Hepatic stellate cell (primary cell): ENCODE measurements at places on chromosomes 16 and 17.
A peak's percentile ranks its signal among the peaks of the same experiment; 100 is the strongest.

DNA sequence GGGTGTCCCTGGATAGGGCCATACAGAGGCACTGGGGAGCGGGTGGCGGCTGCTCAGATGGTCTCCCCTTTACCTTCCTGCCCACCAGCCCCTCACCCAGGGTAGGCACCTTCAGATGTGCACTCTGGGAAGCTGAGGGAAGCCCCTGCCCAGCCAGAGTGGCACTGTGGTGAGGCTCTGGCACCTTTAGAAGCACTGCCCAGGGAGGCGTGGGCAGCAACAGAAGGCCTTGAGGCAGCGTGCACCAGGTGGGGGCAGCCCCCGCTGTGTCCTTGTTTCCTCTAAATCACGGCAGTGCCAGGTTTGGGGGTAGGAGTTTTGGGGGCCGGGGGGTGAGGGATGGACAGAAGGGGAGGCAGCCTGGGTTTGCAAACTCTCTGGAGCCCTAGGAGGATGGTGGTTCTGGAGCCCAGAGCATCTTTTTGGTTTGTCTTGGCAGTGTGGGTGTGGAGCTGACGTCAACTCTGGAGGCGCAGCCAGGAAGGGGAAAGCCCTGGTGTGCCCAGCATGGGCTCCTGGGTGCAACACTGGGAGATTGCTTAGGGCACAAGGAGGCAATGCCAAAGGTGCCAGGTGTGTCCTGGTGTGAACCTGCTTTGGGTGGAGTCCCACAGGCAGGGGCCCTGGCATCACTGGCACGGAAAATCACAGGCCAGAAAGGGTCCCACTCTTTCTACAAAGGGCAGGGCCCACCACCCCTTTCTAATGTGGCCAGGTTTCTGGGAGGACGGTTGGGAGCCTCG is 23.1 kb upstream of the CDC42EP4 start:
- no peak for DNase-seq

GRCh38 chr16:75104836-75105235 is 11.7 kb downstream of the LDHD start:
- no peak for DNase-seq

- DNase-seq: no peak
Measured at GRCh38 chr17:44655983-44656710, at the start of gene MEIOC. Gene MEIOC, plus strand, starts transcription at chr17:44656468. Its CDS starts 146 bp downstream, at chr17:44656614.

- no peak for DNase-seq
Measured at GRCh38 chr17:35449371-35449931, 885 bp upstream of the SLFN13 start.

DNA sequence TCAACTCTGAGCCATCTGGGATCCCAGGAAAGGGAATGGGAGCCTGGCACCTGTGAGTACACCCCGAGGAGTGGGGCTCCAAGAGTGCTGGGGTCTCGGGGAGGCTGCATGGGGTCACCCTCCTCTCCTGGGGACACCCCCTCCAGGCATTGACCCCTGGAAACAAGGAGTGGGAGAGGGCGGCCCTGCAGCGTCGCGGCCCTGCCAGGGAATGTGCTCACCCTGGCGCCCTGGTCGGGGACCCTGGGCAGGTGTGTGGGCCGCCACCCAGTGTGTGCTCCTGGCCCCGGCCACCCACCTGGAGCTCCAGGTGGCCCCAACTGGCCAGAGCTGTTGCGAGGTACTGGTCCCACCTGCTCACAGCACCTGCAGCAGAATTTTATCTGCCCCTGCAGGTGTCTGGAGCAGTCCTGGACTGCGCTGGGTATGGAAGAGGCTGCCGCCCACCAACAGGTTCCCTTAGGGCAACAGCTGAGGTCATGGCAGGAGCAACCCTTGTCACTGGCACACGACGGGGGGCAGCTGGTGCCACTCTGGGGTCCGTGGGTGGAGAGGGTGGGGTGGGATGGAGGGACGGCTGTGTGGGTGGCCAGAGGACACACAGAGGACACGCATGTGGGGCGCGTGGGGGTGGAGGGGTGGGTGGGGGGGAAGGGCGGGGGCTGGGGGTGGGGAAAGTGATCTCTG is 5.4 kb upstream of the PABPN1L start:
- no peak for DNase-seq

DNA sequence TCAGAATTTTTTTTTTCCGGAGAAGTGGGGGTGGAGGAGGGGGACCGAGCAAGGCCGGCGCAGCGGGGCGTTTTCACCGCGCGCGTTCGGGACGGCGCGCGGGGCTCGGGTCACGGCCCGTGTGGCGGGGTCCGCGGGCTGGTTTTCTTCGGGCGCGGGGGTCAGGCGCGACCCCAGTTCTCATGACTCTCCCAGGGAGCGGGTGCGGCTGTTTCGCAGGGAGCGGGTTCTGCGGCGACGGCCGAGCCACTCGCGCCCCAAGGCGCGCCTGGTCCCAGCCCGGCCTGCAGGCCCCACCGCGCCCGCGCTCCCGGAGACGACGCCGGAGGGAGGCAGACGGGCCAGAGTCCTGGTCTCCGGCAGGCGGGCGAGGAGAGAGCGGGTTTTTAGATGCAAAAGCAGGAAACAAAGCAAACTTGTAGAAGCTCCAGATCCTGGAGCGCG is 1.0 kb downstream of the BAHCC1 start:
- DNase-seq: peak; percentile 22

- peak; percentile 23 for DNase-seq
Measured at GRCh38 chr16:48081656-48082055, 74.1 kb downstream of the ABCC12 start.

DNA sequence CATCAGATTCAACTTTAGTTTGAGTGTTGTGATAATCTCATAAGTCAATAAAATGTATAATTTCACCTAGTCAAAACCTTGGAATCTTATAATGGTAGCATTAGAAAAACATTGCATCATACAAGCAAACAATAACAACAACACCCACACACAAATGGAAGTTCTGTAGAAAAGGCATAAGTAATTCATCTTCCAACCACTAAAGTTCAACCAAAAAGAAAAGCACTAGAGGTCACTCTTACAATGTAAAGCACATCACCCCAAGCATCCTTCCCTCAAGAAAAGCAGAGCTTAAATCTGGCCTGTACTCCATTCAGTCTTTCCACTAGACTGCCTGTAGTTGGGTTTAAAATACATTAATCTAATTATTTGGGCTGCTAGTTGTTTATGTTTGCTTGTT is 1.8 kb downstream of the CNTNAP4 start:
- DNase-seq: peak; percentile 9

GRCh38 chr17:37111329-37111728 is 162.6 kb downstream of the AATF start:
- no peak for DNase-seq

DNA sequence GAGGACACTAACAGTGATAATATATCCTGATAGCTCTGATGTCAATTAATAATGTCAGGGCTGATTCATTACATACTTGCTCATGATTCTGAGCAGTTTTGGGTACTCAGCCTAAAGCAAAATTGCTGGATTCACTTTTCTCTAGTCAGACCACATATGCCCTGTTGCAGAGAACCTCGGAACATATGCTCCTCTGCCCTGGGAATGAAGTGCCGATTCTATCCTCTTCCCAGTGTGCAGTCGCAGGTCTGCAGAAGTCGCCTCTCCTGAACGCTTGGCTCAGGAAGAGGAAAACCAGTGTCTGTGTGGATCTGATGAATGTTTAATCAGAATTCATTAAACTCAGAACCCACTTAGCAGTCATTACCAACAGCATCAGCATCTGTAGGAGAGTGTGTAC is 34.5 kb downstream of the ABCC12 start:
- DNase-seq: no peak

GRCh38 chr16:75506574-75506973 is 11.3 kb upstream of the CHST6 start:
- DNase-seq: no peak

DNA sequence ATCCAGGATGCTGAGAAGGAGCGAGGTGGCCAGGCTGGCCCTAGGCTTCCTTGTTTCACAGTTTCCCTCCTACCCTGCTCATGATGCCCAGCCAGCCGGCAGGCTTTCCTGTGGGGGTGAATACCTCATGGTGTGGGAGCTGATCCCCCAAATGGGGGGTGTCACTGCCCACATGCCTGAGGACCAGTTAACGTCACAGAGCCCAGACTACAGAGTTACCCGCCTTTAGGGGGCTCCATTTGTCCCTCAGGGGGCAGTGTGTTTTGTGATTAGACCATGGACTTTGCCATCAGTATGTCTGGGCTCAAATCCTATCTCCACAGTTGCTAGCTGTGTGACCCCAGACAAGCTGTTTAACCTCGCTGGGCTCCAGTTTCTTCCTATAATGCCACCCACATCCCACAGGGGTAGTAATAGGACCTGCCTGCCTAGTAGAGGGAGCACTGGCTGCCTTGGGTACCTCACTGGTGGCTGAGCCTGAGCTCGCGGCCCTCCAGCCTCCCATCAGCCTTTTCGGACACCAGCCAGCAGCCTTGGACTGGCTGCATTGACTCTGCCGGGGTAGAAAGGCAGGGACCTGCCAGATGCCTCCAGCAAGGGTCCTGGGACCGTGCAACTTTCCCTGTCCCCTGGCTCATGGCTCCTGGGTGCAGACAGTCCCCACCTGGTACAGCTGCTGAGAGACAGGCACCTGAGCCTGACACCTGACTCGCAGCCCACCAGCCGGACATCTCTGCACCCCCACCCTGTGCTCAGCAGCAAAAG is 87.5 kb upstream of the GSE1 start:
- no peak for DNase-seq

GRCh38 chr16:71514476-71514875 is 11.8 kb upstream of the CHST4 start:
- no peak for DNase-seq

GRCh38 chr16:27951489-27952120 is 111.9 kb downstream of the GSG1L start:
- no peak for DNase-seq

DNA sequence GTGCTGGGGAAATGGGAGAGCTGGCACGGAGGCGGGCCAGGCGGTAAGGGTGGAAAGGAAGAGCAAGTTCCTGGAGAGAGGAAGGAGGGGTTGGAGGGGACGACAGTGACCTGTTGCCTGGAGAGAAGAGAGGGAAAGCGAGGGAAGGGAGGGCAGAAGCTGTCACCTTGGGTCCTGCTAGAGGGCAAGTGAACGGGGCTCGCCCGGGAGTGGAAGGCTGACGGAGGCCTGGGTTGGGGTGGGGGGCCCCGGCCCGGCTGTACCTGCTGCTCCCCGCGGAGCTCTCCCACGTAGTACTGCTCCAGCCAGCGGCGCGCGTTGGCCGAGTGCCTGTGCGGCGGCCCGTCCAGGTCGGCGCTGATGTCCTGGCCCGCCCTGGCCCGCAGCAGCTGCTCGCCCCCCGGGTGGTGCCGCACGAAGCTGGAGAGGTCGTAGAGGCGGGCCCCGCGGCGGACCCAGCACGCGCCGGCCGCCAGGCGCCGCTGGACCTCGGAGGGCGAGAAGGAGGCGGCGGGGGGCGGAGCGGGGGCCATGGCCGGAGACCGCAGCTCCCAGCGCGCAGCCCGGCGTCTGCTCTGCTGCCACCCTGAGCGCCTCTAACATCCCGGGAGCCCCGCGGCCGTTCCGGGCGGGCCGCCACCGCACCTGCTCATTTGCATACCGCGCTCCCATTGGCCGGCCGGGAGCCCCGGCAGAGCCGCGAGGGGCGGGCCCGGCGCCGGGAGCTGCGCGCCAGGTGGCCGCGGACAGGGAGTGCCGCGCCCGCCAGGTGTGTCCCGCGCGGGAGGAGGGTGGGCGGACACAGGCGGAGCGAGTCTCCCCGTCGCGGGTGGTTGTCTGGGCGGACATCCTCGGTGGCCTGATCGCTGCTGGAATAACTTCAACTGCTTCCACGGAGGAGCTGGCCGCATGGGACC is at the start of gene FA2H:
Gene FA2H, minus strand, starts transcription at position 598 of the 917 bp plus-strand sequence. Its CDS starts 65 bp downstream, at position 533.
- peak; percentile 43 for DNase-seq

GRCh38 chr17:76878568-76878967 is 10.4 kb downstream of the MGAT5B start:
- DNase-seq: no peak

DNA sequence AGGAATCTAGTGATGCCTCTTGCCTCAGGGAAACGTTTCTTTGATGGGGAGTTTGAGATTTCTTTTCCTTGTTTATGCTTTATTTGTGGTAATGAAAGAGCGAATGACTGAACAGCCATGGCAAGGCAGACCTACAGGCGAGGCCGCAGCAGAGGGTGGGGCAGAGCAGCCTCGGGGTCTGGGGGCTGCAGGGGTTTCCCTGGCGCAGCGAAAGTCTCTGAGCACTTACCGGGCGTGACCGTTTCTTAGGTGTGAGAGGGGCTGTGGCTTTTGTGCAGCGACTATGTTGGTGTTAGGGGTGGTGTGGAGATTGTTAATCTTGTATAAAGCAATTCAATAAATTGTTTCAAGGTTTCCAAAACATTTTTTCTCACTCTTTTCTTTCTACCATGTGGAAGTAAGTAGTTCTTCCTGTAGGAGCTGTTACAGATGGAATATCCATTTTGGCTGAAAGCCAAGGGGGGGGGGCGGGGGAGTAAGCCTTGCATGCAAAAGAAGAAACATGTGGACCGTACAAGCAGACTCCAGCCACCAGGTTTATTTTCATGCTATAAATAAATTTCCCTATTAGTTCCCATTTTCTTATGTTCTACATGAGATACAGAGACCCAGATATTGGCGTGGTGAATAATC is 34.8 kb downstream of the UBN1 start:
- peak; percentile 50 for DNase-seq

GRCh38 chr16:78291604-78292003 is 192.2 kb downstream of the WWOX start:
- no peak for DNase-seq

DNA sequence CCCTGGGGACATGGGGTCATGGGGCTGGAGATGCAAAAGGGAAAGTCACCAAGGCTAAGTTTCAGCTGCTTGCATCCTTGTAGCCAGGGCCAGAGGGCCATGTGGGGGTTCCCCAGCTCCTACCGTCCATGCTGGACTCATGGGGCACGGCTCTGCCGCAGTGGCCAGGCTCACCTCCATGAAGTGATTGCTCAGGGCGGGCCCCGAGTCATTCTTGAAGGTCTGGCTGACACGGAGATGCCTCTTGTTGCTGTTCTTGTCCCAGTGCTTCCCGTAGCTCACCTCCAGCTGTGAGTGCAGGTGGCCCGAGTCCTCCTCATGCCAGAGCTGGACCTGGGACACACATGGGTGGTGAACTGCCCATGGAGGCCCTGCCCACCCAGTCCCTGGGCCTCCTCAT is 114.5 kb downstream of the RMI2 start:
- DNase-seq: no peak

- peak; percentile 40 for DNase-seq
Measured at GRCh38 chr17:74671031-74671771, 41.5 kb downstream of the CD300LF start.

DNA sequence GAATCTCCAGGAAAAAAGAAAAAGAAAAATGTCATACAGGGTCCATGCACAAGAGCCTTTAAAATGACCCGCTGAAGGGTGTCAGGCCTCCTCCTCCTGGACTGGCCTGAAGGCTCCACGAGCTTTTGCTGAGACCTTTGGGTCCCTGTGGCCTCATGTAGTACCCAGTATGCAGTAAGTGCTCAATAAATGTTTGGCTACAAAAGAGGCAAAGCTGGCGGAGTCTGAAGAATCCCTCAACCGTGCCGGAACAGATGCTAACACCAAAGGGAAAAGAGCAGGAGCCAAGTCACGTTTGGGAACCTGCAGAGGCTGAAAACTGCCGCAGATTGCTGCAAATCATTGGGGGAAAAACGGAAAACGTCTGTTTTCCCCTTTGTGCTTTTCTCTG is 845 bp downstream of the STH start:
- DNase-seq: no peak
